Hematopoietic multipotent progenitor cell treated with erythropoietin and hydrocortisone succinate and interleukin-3 and kit ligand, for 8 days (in vitro differentiated cells): ENCODE measurements at places on chromosomes 7 and 10.
A peak's percentile ranks its signal among the peaks of the same experiment; 100 is the strongest.

- peak; percentile 67 for DNase-seq
Observed at GRCh38 chr7:26200038-26200443, 505 bp downstream of the HNRNPA2B1 start.

- peak; percentile 28 for DNase-seq
Observed at GRCh38 chr7:92404170-92404614, 43.1 kb upstream of the GATAD1 start.

DNA sequence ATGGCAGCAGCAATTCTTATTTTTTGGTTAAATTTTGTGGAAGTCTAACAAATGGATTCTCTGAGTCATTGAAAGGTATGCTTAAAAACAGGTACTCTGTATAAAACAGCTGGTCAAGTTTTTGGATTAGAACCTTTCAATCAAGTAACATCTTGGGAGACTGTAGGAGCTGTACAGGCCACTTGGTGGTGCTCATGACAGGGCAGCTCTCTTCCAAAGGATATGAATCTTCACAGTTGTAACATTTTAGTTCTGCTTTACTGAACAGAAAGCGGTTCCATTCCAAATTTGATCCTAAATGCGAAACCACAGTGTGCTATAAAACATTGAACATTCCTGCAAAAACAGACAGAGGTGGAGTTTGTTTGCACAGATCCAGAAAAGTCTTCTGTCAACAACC is 44.5 kb upstream of the AGR3 start:
- DNase-seq = peak; percentile 35

DNA sequence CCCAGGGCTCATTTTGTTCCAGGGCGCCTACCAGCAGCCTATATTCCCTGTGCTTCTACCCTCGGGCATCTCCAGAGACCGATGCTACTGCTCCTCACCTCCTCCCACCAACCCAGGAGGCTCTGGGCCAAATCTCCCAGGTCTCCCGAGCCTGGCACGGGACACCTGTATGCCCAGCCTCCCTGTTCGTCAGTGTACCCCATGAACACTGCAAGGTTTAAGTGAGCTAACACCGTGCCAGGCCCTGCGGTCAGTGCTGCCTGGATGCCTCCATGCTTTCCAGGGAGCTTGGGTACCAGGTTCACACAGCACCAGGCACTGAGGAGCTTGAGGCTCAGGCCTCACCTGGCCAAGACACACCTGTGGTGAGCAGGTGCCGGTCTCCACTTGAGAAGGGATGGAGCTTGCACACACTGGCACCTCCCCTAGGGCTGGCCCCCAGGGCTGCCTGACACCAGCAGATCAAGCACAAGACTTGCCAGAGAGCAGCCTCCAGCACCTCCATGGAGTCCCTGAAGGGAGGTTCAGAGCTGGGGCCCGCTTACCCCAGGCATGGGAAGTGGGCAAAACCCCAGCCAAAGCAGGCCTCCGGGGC is 80.3 kb downstream of the FAM53B start:
- no peak for DNase-seq

GRCh38 chr10:54009672-54010071 is 791.4 kb downstream of the PCDH15 start:
- DNase-seq = no peak

DNA sequence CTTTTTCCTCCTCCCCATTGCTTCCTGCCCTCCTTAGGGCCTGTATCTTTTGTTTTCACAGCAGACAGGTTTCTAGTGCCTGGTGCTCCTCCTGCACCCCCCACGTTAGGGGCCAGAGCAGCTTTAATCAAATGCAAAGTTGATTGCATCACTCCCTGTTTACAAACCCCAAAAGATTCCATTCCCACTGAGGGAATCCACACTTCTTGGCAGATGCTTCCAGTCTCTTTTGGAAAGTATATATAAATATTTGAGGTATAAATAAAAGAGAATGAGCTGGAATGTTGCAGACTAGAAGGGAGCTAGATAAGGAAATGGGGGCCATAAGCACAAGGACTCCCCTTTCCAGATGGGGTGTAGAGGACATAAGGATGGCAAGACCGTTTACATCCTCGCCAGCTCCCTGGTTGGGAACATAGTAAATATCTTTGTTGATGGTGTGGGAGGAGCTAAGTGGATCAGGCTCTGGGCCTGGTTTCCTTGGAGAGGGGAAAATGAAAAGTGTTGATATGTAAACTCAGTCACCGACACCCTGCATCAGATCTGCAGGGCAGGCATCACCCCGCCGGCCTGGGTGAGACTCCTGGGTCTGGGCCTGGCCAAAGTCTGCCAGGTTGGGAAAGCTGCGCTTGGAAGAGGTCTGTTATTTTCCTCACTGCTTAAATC is 6.2 kb downstream of the RARRES2 start:
- no peak for DNase-seq

- DNase-seq = no peak
Observed at GRCh38 chr7:44762300-44762699, 13.7 kb downstream of the ZMIZ2 start.

DNA sequence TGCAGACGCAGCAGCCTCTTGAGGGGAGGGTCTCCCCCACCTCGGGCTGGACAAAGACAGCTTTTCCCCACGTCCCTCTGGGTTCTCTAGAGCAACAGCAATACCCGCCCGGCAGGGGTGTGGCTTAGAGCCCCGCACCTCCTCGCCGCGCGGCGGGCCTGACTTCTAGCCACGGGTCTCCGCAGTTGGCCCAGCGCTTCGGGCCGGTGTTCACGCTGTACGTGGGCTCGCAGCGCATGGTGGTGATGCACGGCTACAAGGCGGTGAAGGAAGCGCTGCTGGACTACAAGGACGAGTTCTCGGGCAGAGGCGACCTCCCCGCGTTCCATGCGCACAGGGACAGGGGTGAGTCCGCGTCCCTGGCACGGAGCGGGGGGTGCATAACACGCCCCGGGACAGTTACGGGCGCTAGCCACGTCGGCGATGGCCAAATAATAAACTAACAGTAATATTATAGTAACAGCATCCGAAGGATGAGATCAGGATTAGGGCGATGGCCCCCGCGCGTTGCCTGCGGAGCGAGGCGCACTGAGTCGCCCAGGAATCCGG is 1.2 kb downstream of the CYP2E1 start:
- DNase-seq = no peak

- DNase-seq = no peak
Observed at GRCh38 chr10:62163024-62163423, 105.6 kb downstream of the RTKN2 start.

DNA sequence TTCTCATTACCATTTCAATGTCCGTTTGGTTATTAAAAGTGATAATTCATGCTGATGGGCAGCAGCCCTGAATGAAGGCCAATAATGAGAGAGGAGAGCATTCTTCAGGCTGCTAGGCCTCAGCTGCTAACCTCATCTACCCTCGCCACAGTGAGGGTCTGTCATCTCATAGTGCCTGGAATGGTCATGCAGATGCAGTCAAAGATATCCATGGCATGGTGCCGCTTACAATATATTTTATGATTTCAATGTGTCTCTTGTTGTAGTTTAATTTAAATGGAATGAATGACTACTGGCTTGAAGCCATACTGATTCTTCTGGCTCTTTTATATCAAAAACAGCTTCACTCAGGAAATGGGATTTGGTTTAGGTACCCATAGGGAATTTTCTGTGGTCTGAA is 126.9 kb downstream of the SLC16A9 start:
- no peak for DNase-seq

DNA sequence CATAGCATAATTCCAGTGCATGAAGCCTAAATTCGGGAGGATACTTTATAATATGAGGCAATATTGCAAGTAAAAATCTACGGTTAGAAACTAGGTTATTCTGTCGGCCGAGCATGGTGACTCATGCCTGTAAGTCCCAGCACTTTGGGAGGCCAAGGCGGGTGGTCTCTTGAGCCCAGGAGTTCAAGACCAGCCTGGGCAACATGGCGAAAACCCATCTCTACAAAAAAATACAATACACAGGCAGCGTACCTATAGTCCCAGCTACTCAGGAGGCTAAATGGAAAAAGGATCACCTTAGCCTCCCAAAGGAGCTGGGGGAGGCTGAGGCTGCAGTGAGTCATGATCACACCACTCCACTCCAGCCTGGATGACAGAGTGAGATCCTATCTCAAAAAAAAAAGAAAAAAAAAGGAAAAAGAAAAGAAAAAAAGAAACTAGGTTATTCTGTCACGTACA is 14.2 kb downstream of the SKAP2 start:
- no peak for DNase-seq

DNA sequence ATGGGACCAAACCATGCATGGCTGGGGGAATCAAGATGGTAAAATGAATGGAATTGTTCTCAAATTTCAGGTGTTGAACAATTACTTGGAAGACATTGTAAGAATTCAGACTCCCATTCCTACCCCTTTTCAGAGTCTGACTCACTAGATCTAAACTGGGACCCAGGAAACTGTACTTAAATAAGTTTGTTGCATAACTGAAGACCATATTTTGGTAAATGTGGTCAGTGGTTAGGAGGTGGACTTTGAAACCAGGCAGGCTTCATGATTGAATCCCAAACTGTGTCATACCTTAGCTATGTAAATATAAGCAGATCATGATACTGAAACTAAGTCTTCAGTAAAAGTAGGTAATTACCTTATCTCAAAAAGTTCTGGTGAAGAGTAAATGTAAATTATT is 41.7 kb downstream of the ZWINT start:
- no peak for DNase-seq

DNA sequence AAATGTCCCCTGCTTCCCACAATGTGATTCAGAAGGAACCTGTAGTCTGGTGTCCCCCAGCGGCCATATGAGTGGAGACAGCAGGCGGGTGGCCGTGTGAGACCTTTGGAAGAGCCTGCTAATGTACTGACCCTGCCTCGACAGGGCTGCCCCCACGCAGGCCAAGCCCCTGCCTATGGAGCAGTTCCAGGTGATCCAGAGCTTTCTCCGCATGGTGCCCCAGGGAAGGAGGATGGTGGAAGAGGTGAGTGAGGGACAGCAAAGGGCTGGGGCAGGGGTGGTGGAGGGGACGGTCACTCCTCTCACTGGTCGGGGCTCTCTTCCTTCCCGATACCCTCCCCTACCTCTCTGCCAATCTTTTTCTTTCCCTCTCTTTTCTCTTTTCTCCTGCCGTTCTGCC is 55.7 kb downstream of the PALD1 start:
- DNase-seq = no peak

DNA sequence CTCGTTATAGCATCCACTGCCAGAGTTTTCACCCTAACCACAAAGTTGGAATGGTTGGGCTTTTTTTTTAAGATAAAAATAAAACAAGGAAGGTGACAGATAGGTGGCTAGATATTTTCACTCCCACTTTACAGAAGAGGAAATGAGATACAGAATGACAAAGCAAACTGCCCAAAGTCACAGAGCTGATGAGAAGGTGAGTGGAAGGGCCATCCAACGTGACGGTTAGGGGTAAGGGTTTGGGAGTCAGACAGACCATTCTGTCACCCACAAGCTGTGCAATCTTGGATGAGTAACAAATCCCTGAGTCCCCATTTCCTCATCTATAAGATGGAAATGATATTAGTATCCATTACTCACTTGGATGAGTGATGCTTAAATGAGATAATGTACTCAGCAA is 106.9 kb upstream of the PDLIM1 start:
- DNase-seq = peak; percentile 6

DNA sequence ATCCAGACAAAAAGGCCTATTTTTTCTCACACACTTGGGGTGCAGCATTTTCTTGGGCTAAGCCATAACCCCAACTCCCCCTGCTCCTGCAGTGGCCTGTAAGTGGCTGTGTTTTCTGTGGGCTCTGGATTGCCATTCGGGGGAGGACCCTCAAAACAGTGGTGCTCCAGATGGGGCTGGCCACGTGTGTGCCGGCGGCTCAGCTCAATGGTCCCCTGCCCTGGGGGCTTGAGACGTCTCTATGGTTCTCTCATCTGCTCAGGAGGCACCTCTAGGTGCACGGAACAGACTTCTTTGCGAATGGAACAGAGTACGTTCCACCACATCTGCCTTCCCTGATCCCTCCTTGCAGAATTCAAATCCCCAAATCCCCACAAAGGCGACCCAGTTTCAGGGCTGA is 250.0 kb upstream of the SHH start:
- no peak for DNase-seq

DNA sequence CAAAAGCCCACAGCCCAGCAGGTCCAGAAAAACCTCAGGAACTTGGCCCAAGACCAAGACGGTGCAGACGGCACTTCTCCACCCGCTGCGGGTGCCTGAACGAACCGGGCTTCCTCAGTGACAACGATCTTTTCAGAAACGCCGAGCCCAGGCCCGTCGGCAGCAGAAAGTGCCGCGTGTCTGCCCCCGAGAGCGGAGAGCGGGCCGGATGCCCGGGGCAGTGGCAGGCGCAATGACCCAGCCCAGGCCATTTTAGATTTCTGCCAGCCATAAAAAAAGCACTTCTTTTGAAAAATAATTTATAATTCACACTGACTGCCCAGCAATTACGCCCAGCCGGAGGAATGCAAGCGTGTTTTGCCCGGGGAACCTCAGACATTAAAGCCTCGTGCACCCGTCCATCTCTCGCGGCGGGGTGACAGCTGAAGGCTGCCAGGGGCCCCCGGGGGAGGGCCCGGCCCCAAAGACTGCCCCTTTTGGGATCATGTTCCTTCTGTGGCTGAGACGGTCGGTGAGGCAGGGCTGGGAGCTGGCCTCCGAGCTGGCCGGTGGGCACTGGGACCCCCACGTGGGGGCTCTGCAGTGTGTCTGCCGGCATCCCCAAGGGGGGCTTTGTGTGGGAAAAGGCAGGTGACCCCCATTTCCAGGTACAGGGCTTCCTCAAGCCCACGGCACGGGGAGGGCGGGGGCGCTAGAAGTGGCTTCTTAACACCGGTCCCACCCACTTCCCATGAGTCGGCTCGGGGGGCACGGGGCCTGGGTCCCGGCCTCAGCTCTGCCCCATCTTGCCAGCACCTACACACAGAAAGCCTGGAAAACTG is 71.3 kb upstream of the PDGFA start:
- no peak for DNase-seq

- no peak for DNase-seq
Observed at GRCh38 chr10:81570878-81571794, 303.9 kb upstream of the NRG3 start.

DNA sequence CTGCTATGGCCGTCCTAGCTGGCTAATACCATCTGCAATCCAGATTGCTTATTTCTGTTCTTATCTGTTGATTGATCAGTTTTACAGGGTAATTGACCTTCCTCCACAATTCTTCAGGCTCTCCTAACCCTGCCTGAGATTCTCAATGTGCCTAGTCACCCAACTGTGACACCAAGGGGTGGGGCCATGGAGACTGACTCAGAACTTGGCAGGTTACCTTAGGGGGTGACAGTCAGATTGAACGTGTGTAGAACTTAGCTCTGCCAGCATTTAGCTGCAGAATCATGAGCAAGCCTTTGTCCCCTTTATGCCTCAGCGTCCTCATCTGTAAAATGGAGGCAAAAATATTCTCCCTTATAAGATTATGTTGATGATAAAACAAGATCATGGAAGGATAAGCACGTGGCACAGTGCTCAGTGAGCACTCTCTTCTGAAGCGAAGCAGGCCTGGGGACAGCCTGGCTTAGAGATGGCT is 19.1 kb upstream of the LEP start:
- DNase-seq = peak; percentile 43

GRCh38 chr10:43383204-43383971 is 12.0 kb downstream of the FXYD4 start:
- no peak for DNase-seq

DNA sequence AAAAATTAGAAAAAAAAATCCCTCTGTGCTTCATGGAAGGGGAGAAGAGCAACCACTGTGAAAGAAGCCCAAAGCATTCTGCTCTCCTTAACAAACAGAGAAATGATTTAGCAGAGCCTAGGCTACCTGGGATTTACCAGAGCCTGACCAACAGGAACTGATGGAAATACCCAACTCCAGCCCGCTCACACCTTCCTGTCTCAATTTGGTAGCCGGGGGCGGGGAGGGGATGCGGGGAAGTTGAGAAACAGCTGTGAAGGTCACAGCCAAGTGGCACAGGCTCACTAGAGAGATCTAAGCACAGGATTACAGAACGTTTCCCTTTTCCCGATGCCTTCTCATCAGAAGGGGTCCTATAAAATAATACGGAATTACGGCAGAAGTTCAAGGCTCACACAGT is 17.6 kb downstream of the RSU1 start:
- no peak for DNase-seq
